ENCODE measurements at places on chromosomes 3 and 15. TPM values are rescaled to one million over a fixed set of nuclear protein-coding genes. Genes with fewer than 3 reads are reported as not detected.
A peak's percentile ranks its signal among the peaks of the same experiment; 100 is the strongest.

- DNase-seq, result no peak
Observed at GRCh38 chr3:139312959-139313358, 30.9 kb upstream of the MRPS22 start.

- DNase-seq, result peak; percentile 57
Observed at GRCh38 chr3:190117981-190118380, 2.7 kb downstream of the P3H2 start.

- DNase-seq, result no peak
Observed at GRCh38 chr3:58095603-58096138, 87.4 kb downstream of the FLNB start.

The LRRC2 gene
- total RNA-seq, result under 0.01 TPM

- DNase-seq, result peak; percentile 25
Observed at GRCh38 chr3:17333446-17333845, 409.0 kb downstream of the TBC1D5 start.

GRCh38 chr3:197873329-197873728 lies 76.7 kb upstream of the RPL35A start:
- no peak for DNase-seq

The KIF15 gene
- total RNA-seq, result 21.2 TPM

DNA sequence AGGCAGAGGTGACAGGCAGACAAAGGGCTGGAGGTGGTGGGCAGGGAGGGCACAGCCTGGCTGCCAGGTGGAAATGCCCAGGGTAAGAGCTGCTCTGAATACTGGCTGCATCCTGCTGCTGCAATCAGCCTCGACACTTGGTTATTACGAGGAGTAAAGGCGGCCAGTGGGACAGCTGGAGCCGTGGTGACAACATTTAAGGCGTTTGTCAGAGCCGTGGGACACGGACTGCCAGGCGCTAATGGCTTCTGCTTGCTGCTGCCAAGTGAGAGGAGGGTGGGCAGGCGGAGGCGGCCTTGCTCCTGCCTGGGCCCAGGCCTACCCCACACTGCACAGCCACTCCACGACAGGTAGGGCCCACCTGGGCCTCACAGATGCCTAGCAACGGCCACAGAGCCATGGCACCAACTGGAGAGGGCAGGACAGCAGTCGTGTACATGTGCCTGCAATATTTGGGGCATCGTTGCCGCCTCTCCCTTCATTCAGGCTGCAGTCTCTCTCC lies 49.2 kb upstream of the TMEM115 start:
- no peak for DNase-seq

GRCh38 chr3:139235192-139235591 lies 108.6 kb upstream of the MRPS22 start:
- no peak for DNase-seq

The VEPH1 gene
- total RNA-seq, result 8.2 TPM

The MAGEL2 gene
- total RNA-seq, result under 0.01 TPM

DNA sequence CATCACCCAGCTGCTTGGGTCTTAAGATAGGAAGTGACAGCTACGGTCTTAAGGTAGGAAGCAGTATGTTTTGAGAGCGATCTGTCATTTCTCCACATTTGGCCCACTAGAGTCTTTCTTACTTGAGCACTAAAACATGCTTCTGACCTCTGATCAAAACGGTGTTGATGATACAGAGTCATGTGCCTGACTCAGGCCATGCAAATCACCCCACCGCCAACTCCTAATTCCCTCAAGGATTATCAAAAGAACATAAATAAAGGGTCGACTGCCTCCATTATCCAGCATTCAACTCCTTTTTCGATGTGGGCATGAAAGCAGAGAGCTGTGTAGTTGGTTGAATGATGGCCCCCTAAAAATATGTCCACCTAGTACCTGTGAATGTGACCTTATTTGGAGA lies 201.7 kb upstream of the PROK2 start:
- DNase-seq, result no peak

The ZNF662 gene
- 1.5 TPM for total RNA-seq

The CHRNA7 gene
- 0.79 TPM for total RNA-seq

DNA sequence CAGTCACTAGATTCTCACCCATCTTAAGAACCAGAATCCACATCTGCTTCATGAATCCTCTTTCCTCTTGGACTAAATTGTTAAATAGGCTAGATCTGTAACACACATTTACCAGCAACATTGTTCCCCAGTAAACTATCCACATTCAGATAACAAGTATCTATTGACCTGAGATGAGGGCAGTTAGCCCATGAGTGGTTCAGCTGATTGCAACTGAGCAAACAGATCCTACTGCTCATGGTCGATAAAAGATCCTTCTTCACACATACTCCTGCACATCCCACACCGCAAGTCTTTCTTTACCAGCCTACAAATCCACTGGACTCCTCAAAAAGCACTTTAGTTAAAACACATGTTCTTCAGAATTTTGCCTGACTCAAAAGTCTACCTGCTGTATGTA lies 59.2 kb downstream of the UACA start:
- DNase-seq, result no peak

DNA sequence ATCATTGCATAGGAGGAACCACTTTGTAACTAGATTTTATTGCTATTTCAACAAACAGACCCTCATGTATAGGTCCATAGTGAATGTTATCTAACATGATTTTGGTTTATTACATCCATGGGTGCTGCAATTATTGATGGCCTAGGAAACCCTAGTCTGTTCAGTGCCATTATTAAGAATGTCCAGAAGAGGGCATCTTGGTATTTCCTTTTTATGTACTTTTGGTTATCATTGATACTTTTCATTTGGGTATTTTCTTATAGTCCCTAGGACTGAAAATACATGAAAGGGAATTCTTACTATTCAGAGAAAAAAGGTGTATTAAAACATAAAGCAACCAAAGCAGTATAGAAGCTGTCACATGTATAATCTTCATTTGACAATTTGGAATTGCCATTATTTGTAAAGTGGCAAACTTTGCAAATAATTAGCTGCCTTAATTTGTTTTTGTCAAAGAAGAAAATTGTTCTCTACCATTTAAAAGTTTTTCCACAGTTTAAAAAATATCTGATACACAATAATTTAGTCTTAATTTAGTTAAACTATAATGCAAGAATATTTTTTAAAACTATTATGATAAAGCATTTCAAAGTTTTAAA lies 48.7 kb downstream of the CNOT10 start:
- DNase-seq, result peak; percentile 64

- no peak for DNase-seq
Observed at GRCh38 chr3:135758961-135759360, 206.6 kb upstream of the PPP2R3A start.

DNA sequence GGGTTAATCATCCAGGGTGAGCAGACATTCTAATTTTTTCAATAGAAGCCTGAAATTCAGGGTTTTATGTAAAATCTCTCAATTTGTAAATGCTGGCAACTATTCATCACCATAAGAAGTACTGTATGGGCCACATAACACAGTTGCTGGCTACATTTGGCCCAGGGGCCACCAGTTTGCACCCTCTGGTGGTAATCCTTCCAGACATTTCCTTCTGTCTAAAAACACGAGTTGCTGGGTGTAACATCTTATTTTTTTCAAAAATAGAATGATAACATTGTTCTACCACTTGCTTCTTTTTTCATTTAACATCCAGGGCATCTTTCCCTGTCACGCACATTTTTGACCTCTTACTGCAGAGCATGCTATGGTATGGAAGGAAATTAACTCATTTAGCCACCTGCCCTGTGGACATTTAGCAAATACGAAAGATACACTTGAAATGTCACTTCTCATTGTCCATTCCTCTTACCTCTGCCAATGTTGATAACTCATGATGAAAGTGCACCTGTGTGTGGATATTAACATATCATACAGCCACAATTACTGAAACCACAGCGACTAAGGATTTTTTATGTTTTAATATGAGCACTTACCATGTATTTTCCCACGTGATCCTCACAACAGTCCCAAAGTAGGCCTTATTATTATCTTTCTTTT lies 117.5 kb upstream of the ARHGEF3 start:
- peak; percentile 27 for DNase-seq

The PPM1M gene
- total RNA-seq, result 20.6 TPM

GRCh38 chr3:174462916-174463315 lies 396.2 kb upstream of the NAALADL2 start:
- DNase-seq, result no peak

The RNF7 gene
- 38.1 TPM for total RNA-seq

DNA sequence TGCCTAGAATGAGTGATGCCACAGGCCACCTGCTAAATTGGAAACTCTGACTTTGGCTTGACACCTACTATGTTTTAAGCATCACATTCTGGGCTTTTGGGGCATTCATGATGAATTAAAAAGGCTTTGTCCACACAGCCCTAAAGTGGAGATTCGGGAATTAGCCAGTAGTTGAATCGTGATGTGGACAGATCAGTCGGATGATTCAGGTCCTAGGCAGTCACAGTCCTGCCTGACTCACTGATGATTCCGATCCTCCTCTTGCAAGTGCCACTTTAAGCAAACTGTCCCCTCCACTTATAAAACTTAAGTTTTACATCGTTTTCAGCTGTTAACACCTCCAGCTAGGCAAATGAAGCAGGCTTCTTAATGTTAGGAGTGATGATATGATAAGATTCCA lies 75.3 kb downstream of the SYNPR start:
- no peak for DNase-seq

- DNase-seq, result no peak
Observed at GRCh38 chr3:162217647-162218046, 721.0 kb downstream of the OTOL1 start.
